ENCODE measurements at places on chromosomes 2 and 18.

GRCh38 chr18:44840058-44840790 is 159.5 kb downstream of the SETBP1 start:
- DNase-seq: no peak

GRCh38 chr18:30469091-30469490 is 573.5 kb downstream of the DSC3 start:
- no peak for DNase-seq

GRCh38 chr2:105376010-105376409 is 22.8 kb downstream of the FHL2 start:
- DNase-seq: no peak

DNA sequence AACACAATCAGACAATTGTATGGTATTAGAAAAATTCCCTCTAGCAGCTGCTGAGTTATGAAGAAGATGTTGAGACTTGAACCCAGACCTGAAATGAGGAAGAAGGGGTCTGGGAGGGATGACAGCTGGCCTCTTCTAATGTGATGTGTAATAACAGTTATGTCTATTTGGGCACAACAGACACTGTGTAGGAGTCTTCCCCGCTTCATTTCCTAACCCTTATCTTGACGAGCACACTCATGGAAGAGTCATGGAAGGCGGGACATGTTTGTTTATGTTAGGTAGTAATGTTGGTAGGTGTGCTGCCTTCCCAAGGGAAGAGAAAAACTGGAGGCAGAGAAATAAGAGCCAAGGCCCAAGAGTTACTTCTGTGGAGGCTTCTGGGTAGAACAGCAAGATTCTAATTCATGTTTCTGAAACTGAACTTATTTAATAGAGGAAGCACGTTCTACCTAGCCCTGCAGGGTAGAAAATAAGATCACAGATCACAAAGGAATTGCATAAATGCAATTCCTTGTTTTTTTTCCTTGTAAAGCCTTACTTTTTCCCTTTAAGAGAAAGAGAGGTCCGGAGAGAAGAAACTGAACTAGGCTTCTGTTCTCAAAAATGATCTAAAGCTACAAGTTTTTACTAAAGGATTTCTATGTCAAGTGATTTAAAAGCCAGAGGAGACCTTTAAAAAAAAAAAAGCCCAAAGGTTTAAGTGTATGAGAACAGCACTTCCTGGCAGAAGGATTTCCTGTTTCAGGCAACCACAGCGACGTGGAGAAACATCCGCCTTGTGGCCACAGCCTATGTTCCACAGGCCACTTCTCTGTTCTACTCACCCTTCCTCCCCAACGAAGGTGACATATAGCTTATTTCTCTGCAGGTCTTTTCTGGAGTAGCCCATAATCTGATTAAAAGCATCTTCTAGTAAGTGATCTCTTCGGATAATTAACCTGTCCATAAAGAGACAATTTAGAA is 68.5 kb upstream of the STK17B start:
- no peak for DNase-seq

DNA sequence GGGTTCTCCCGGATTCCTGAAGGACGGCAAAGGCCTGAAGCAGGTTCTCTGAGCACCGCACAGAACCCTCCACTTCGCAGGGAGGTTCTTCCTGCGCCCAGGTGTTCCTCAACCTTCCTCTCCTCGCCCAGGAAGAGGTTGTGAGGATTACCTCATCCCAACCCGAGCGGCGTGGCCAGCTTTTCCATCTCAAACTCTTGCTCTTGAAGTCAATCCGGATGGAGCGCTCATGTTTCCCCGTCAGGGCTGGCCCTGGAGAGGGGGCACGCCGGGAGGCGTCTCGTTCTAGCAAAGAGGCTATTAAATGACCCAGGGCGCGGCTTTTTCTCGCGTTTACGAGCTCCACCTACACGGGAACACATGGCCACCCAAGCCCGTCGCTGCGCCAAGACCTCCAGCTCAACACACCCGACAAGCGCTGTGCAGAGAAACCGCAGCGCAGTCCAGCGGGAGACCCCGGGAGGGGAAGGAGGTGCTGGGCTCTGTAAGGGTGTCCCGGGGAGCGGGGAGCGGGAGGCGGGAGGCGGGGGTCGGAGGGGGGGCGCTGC is 540 bp upstream of the RAB10 start:
- peak; percentile 90 for DNase-seq

GRCh38 chr2:228983700-228984099 is 287.4 kb downstream of the PID1 start:
- no peak for DNase-seq

GRCh38 chr18:7987284-7987976 is 420.3 kb downstream of the PTPRM start:
- DNase-seq: no peak

- DNase-seq: peak; percentile 31
Measured at GRCh38 chr2:236627841-236628240, 58.2 kb downstream of the ACKR3 start.

GRCh38 chr2:216860426-216861137 is 718 bp upstream of the TNP1 start:
- DNase-seq: no peak

DNA sequence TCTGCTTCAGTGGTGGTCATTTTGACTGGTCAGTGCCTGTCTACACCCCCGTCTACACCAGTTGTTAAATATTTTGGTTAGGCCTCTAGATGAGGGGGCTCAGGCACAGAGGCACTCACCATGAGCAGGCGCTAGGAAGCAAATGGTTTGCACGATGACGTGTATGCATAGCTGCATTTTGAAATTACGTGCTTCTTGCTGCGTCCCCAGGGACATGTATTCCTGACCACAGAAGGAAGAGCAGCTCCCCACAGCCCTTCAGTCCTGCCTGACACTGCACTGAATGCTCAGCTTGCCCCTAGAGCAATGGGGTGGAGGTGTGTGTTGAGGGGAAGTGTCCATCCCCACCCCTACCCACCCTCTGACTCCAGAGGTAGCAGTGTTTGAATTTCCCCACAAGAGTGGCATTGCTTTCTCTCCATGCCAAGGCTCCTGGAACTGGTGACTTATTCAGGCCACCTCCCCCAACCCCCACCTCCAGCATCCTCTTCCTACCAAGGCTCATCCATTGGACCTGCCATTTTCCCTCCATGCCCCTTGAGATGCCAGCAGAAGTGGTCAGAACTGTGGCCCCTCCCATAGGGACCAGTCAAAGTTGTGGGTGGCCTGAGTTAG is 11.4 kb upstream of the ZAP70 start:
- DNase-seq: no peak

DNA sequence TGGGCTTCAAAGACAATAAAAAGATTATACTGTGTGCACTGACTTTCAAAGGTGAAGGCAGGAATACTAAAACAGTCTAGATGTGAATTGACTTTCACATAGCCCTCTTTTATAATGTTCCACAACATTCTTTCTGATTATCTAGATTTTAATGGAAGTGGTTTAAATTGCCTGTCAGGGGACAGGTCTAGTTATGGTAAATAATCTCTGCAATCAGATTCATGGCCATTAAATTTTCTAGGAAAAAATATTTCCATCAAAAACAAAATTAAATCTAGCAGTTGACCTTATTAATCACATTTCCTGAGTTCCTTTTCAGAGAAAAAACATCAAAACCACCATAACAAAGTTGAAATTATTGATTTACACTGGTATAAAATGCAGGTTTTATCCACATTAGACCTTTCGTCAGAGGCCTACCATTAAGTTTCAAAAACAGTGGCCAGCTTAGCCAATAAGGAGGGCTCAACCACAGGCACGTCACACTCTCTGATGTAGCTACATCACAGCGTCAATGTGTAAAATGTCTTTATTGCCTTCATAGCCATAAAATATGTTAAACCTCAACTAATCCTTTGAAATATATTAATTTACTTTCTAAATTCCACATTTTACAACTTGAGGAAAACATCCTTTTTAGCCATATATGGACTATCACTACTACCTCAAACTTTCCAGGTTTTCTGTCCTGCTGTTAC is 79.4 kb downstream of the NOL10 start:
- DNase-seq: no peak

DNA sequence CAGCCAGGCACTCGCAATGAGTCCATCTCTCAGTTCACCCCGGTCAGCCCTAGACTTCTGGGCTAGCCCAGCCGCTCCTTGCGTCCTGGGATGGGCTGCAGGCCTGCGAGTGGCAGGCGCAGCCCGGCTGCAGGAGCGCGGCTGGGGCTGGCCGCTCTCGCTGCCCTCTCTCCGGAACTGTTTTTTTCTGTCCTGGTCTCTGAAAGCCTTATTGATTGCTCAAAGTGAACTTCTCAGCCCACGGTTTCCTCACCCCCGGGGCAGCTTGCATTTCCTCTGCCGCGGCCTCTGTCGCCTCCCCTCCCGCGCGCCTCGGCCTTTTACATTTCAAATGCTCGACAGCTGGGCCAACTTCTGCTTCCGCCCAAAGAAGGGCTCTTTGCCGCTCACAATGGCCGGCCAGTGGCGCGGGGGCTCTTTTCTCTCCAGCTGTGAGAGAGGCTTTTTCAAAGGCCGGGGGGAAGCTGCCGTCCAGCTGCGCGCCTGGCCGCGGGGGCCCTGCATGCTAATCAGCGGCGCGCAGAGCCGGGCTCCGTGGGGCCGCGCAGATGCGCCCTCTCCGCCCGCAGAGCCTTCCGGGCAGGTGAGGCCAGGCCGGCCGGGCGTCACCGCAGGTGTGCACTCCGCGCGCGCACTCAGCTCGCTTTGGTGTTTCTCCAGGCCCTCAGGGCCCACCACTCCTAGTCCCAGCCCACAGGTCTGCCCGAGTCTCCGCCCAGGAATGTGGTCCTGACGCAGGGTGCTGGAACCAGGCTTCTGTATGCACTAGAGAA is 513.8 kb downstream of the RNF144A start:
- no peak for DNase-seq

GRCh38 chr2:216107760-216108159 is 1.4 kb upstream of the XRCC5 start:
- DNase-seq: no peak

GRCh38 chr18:43049021-43049420 is 66.5 kb downstream of the RIT2 start:
- no peak for DNase-seq

- DNase-seq: no peak
Measured at GRCh38 chr2:174761837-174762236, 2.4 kb downstream of the CHRNA1 start.

DNA sequence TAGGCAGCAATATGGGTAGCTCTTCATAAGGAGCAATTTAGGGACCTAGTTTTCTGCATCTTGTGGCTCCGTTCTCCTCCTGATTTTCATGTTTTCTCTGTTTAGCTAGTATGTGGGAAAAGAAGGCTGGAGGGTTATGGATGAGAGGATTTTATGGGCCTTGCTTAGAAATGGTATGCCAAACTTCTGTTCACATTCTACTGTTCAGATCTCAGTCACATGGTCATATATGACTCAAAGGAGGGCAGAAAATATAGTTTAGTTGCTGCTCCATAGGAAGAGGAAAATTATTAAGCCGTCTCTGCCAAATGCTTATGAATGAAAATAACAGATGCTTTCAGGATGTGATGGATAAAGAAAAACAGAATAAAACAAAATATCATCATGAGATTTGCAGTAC is 361.8 kb upstream of the CWC22 start:
- no peak for DNase-seq

DNA sequence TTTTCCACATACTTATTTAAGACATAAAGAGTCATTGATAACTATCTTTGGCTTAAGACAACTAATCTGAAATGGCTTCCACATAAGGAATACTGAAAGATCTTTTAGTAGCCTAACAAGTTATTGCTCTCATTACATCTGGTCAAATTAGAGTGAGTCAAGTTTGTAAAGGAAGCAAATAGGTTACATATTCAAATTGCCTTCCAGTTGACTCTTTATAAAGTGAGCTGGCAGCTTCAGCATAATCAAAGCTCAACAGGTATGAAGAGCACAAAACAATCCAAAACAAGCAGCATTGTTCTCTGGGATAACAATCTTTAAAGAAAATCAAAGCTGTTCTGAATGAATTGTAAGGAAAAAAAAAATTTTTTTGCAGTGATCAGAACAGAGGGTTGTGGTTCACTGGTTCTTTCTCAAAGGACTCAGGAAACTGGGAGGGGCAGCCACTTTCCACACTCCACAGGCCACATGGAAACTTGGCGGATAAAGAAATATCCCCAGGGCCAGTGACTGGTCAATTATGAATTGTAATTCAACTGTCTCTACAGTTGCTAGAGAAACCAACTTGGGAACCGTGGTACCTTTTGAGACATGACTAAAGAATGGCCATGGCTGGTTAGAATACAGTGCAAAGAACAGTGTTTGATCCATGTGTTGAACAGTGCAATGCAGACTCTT is 369.3 kb upstream of the KCNH7 start:
- no peak for DNase-seq

DNA sequence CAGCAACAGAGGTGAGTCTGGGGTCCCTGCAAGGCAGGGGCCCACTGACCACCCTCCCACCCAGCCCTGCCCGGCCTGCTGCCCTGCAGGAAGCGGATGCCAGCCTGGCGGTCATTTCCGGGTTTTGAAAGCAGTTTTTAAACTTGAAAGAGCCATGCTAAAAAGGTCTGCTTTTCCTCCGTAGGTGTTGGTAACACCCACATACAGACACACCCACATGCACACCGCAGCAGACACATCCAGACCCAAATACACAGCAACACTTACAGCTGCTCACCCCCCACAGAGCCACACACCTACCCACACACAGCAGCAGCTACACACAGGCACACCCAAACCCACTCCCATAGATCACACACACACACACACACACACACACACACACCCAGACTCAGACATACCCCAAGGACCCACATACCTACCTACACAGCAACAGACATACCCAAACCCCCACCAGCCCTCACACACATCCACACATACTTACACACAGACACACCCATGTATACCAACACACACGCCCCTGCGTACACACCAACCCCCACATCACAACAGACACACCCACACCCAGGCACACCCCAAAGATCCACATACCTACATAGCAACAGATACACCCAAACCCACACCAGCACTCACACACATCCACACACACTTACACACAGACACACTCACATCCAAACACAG is 7.6 kb downstream of the ZFP36L2 start:
- DNase-seq: no peak

- DNase-seq: no peak
Measured at GRCh38 chr2:15223887-15224286, 337.2 kb downstream of the NBAS start.

DNA sequence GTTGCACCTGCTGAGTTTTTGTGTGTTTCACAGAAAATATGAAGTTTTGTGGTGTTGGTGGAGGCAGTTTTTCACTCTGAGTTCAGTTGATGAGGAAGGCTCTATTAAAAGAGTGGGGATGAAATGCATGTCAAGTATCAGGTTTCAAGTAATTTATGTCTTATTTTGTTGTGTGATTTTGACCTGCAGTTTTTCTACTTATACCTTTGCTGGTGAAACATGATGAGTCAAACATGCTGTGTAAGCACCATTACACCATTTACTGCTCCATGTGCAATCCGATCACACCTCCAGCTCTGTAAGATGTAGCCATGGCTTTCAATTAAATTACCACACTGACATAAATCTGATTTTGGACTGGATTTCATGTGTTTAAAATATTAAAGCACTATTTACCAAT is 174.5 kb upstream of the ZEB2 start:
- DNase-seq: no peak

GRCh38 chr2:37189452-37190153 is 1.1 kb upstream of the SULT6B1 start:
- no peak for DNase-seq

- no peak for DNase-seq
Measured at GRCh38 chr2:111668274-111668616, 215.7 kb downstream of the ANAPC1 start.
